ENCODE measurements at places on chromosomes 2 and 18.
A peak's percentile ranks its signal among the peaks of the same experiment; 100 is the strongest.

GRCh38 chr2:71460595-71461303 lies 7.4 kb downstream of the DYSF start:
- DNase-seq = no peak

DNA sequence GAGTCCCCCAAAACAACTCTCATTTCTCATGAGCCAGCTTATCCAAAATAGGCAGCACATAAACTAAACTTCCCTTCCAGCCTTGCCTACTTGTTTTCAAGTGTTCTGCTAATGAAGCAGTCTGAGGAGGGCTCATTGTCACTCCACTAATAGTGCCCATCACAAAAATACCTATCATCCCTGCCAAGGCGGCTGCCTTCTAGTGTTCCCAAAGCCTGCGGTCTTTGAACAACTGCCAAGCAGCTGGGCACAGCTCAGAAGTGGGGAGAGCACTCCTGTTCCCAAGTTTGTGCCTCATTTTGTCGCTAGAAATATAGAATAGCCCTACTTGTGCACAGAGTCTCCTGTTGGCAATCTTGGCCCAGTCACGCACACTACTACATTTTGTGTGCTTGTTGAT lies 50.3 kb downstream of the DTNA start:
- DNase-seq = no peak

GRCh38 chr2:63071664-63072063 lies 21.0 kb downstream of the OTX1 start:
- DNase-seq = no peak

GRCh38 chr2:79860228-79861058 lies 347.6 kb downstream of the CTNNA2 start:
- no peak for DNase-seq

- DNase-seq = no peak
Measured at GRCh38 chr2:16678964-16679363, 13.3 kb upstream of the CYRIA start.

GRCh38 chr2:241226723-241227572 lies 38.5 kb downstream of the ANO7 start:
- DNase-seq = no peak

GRCh38 chr18:2147476-2148230 lies 423.7 kb downstream of the METTL4 start:
- DNase-seq = no peak

DNA sequence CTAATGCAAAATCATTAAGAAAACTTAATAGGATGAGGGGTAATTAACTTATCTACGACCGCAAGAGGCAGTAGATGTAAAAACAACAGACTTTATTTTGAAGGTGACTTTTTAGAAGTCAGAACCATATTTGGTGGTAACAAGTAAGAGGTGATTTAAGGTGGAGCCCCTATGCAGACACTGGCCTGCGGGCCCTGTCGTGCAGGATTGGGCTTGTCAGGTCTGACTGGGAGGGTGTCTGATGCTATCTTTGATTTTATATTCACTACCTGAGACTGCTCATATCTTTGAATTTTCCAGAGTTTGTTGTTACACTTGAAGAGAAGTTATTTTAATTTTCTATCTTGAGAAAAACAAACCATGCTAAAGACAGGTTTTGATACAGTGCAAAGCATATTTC lies 29.1 kb upstream of the SCLY start:
- no peak for DNase-seq

DNA sequence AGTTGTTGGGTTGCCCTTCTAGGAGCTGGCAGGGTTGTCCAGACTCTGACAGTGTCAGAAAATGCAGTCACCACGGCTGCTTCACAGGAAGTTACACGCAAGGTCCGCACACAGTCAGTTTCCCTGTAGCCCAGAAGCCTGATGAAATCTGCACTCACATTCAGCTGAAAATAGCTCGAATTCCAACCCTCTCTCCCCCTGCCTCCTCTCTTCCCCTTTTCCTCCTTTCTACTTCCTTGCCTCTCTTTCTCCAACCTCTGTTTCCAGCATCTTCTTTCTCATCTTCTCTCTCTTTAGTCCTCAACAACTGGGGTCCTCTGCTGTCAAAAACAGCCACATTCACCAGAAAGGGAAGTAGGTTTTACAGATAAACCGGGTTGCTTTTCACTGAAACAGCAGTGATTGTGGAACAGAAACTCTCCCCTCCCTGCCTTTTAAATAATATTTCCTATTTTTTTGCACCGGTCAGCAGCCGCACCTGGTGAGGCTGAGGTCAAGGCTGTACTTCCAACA lies 69.3 kb downstream of the BCL11A start:
- no peak for DNase-seq

- DNase-seq = no peak
Measured at GRCh38 chr2:187577310-187577709, 23.1 kb upstream of the TFPI start.

GRCh38 chr2:29361231-29361630 lies 246.0 kb downstream of the CLIP4 start:
- DNase-seq = no peak

DNA sequence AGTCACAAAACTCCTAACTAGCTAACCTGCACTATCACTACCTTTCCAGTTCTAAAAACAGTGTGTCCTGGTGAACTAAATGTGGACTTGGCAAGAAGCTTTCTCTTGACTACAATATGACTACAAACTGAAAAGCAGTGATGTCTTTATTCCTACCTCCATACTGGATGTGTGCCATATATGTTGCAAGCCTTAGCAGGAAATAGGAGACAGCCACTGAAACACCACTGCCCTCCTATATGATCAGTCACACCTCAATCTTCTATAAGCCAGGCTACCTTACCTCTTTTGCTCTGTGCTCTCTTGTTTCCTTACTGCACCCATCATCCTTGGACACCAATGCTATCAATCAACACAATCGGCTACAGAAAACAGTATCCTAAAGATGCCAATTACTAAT lies 34.1 kb downstream of the SS18 start:
- DNase-seq = no peak

GRCh38 chr18:59357928-59358327 lies 1.1 kb downstream of the LMAN1 start:
- no peak for DNase-seq

GRCh38 chr2:85340034-85340892 lies 12.5 kb upstream of the TGOLN2 start:
- DNase-seq = no peak

DNA sequence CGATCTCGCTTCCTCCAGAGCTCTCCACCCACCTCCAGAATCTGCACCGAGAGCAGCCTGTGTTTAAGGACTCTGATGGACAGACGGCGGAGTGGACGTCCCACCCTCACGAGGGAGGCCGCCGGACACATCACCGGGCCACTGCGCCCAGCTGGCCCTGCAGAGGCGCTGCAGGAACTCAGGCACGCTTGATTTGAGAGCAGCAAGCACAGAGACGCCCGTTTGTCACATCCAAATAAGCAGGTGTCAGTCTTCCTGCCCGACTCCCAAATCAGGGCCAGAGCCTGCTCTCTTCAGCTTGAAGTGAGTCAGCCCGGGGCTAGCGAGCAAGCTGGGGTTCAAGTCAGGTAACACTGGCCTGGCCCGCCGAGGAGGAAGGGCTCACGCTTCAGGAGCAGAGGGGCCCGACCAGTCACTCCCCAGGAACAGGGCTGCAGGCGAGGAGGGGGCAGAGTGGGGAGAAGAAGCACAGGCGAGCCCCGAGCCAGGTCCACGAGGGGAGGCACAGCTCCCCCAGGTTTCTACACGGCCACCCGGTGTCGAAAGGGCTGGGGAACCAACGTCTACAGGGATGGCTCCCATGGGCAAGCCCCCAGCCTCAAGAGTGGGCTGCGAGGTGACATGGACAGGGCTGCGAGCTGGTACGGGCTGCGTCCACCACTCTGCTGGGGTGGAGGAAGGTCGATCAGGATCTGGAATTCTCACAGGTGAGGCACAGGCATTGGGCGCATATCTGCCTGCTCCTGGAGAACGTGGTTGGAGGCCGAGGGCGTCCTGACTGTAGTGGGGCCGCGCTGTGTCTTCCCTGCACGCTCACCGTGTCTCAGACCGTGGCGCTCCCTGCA lies 52.5 kb upstream of the CTDP1 start:
- no peak for DNase-seq

- DNase-seq = no peak
Measured at GRCh38 chr18:51074605-51075004, 44.6 kb downstream of the SMAD4 start.

GRCh38 chr2:3522961-3523421 lies 3.7 kb upstream of the ADI1 start:
- no peak for DNase-seq

DNA sequence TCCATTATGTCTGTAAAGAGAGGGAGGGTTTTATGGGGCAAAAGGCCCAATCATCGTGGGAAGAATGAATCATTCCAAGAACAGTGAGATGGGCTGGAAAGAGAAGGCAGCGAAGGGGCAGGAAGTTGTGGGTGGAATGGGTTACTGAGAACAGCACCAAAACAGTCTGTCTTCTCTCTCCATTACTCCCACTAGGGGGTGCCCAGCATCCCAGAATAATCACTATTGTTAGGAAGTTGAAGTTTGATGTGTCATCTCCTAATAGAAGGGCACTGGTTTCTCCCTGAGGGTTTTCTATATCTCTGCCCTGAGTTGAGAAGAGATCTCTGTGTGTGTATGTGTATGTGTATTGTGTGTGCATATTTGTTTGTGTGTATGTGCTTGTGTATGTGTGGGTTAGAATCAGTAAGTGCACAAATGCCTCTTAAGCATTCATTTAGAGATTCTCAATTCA lies 76.6 kb upstream of the MAP4K3 start:
- peak; percentile 51 for DNase-seq

DNA sequence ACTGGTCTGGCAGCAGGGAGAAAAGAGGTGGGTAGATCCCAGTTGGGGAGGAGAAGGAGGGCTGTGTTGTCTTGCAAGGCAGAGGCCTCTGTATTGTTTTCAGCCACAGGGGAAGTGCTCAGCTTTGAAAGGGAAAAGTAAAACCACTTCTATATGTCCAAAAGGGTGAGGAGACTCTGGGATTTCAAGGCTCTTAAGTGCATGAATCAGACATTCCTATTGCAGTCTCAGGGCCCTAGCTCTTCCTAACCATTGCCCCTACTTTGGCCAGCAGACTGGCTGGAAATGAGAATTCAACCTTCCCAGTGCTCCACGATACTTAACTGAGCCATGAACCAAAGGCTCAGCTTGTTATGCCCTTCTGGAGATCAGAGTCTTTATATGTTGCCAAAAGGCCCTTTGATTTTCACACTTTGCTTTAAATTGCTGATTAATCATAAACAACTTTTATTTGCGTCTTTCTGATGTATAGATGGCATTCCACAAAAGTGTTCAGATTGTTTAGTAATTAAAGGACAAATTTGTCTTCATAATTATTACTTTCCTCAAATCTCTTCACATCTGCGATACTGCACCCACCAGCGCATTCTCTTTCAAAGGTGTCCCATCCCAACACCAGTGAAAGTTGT lies 313.8 kb upstream of the MMADHC start:
- DNase-seq = no peak

DNA sequence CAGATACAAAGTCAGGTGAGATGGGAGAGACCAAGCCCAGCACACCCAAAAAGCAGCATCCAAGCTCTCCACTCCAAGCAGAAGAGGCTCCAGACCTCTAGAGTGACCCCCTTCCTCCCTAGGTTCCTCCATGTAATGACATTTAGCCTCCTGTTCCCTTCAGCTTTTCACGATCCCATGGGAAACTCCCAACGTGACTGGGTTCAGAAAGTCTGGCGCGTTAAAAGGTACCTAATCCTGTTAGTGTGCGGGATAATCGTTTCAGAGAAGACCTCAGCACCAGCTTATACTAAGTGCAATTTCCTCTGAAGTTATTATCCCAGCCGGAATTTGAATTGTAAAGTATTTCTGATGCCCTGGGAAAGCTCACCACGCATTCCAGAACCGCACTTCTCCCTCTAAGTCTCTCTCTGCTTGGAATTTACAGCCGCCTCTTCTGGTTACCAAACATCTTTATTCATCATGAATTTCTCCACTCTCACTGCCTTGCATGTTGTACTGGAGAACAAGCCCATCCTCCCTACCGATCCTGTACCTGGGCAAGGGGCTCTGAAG lies 46.9 kb downstream of the CCBE1 start:
- DNase-seq = no peak

DNA sequence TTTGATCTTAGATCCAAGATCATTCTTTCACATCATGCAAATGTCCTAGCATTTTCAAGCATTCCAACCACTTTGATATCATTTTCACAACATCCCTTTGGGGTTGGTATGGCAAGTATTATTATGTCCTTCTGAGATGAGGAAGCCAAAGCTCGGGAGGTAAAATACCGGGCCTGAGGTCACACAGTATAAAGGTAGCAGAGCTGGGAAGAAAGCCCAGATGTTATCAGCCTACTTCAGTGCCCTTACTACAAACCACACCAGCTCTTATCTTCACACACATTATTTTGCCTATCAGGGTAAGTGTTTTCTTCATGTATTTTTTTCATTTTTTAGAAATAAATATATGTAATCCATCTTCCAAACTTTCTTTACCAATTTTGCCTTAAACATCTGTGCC lies 4.2 kb upstream of the B4GALT6 start:
- DNase-seq = no peak
